ENCODE measurements at places on chromosomes 3 and 15.

GRCh38 chr15:62046078-62046743, 14.0 kb downstream of the VPS13C start:
- DNase-seq, result no peak

GRCh38 chr3:48402281-48402732, 27.6 kb downstream of the PLXNB1 start:
- no peak for DNase-seq

DNA sequence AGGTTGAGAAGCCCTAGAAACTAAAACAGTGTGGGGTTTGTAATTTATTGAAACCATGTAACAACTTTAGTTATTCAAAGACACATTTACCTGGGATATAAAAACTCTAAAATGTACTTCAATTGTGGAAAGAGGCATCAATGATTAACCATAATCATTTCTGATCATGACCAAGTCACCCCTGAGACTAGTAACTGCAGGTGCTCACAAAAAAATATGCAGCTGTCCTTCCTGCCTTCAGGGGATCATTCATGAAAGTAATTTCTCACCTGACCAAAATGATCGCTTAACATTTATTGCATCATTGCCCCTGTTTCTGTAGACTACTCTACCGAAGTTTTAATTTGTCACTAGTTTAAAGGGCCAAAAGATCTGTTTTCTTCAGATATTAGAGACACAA, 9.0 kb downstream of the ACP3 start:
- no peak for DNase-seq

GRCh38 chr15:35182841-35183479, 97.9 kb upstream of the NANOGP8 start:
- no peak for DNase-seq

DNA sequence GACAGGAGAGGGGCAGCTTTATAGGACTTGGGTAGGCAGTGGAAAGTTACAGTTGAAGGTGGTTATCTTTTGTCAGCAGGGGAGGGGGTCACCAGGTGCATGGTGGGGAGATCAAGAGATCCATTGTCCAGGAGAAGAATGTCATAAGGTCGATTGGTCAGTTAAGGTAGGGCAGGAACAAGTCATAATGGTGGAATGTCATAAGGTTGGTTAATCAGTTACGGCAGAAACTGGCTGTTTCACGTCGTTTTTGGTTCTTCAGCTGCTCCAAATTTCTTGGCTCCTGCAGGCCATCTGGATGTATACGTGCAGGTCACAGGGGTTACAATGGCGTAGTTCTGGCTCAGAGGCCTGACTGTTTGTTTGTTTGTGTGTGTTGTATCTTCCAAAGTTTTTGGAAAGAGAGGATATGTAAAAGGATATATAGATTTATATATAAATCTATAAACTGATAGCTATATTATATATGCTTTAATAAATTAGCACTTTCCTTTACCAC, 565.1 kb downstream of the ZNF385D start:
- DNase-seq, result no peak

- DNase-seq, result no peak
These were observed 10.5 kb downstream of the PTX3 start for GRCh38 chr3:157447026-157447694.

DNA sequence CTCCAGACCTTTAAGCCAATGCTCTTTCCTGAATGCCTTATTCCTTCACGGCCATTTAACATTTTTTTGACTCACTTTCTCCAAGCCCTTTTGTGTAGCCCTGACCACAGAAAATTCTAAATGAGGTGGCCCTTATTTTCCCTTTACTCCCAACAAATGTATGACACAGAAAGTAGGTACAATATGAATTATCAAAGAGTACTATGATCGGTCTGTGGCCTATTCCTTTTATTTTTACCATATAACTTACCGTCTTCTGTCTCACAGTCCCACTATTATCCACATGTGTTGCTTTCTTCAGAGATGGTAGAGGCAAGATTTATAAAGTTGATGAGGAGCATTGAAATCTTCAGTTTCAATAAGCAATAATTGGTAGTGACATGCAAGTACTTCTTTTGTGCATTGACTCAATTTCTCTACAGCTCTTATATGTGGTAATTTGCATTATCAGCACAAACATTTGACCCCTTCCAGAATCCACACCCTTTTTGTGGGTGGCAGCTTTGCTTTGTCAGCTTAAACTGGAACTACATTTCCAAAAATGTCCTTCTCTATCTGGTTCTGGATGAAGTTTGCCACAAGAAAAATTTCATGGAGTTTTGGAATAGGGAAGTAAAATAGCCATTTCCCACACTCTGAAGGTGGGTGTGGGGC, 143.8 kb upstream of the GADL1 start:
- no peak for DNase-seq

DNA sequence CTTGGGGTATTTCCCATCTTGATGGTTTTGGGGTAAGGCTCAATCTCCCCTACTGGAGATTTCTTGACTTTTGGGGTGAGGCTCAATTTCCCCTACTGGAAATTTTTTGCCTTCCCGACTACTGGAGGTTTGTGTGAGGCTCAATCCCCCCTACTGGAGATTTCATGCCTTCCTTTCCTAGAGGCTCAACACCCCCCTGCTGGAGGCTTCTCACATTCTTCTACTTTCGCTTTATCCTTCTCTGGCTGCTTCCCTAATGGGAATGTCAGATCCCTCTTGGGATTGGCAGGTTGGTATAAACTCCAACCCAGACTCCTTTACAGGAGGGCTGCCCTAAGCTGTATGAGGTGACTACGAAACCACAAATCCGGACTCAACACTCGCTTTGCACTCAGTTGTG, 49.2 kb downstream of the KATNBL1 start:
- no peak for DNase-seq

DNA sequence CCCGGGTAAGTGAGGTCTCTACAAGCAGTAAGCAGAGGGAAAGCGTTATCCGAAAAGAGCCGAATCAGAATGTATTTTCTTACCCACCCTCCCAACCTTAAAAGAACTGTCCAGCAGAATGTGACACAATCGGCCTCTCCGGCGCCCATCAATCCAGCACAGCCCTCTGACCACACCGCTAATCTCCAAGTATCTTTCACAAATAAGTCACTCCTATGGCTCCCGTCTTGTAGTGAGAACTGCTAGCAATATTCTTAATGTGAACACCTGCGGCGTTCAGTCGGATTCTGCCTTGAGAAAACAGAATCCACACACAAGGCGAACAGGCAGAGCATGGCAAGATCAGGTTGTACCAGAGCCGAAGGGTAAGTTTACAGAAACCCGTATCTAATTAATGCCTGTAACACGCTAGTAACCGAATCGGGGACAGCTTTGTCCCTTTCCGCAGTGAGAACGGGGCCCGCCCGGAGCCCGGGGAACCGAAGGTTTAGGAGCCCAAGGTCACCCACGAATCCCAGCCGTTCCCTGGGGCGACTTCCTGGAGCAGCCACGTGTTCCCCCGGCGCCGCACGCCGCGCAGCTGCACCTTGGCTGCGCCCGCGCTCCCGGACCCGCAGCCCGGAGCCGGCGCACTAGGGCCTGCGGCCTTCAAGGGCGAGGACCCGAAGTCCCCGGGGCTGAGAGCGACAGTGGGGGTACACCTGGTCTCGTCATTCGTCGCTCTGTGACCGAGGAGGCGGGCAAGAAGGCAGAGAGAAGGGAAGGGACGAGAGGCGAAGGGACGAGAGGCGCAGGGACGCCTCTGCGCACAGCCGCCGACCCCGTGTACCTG, 672 bp downstream of the TFRC start:
- peak; percentile 12 for DNase-seq

GRCh38 chr3:72487946-72488737, 360.1 kb downstream of the SHQ1 start:
- no peak for DNase-seq

DNA sequence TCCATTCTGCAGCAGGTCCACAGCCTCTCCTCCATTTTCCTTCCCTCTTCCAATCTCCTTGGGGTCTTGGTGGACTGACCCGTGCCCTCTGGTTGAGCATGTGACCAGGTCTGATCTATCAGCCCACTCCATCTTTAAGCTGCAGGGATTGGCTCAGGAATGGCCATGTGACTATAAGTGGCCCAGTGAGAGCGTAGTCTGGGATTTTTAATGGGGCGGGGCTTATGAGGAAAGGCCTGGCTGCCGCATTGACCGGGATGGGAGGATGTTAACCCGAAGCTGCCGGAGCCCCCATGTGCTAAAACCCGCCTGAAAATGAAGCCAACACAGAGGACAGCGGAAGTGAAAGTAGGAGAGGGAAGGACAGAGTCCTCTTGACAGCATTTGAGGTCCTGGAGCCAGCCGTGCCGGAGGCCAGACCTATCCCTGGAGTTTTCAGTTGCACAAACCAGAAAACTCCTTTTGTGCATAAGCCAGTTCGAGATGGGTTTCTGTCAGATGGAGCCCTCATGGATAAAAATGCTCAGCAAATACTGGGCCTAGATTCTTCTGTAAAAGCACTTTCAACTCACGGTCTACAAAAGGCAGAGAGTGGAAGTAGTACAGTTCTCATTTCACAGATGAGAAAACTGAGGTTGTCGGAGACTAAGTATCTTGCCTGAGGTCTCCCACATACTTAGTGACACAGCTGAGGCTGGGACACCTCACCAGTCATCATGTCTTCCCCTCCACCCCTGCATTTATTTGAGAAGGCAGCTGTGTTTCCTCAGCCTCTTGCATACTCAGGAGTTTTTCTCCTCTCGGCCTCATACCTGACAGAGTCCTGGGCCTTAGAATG, 61.9 kb downstream of the ATP2B2 start:
- DNase-seq, result no peak

DNA sequence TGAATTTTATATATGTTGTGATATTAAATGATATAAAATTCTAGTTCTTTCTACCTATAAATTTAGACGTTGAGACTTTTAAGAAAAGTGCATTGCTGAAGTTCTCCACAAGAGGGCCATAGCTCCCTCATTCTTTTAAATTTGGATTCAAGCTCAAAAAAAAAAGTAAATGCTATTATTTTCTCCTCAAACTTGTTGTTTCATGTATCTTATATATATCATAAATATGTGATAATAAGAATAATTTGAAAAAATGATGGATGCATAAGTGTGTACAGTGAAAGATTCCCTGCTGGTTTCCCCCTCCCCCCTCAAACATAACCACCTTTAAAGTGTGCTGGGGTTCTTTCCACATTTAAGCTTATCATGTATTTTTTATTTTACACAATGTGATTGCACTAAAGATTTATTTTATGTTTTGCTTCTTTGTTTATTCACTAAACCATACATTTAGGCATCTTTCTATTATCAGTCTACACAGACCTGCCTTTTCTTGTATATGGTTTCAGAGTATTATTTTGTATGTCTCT, 769.4 kb upstream of the GOLIM4 start:
- no peak for DNase-seq

- DNase-seq, result no peak
These were observed 636.4 kb upstream of the DPPA4 start for GRCh38 chr3:109973733-109974132.

- DNase-seq, result no peak
These were observed 179.7 kb upstream of the NDN start for GRCh38 chr15:23866832-23867231.

DNA sequence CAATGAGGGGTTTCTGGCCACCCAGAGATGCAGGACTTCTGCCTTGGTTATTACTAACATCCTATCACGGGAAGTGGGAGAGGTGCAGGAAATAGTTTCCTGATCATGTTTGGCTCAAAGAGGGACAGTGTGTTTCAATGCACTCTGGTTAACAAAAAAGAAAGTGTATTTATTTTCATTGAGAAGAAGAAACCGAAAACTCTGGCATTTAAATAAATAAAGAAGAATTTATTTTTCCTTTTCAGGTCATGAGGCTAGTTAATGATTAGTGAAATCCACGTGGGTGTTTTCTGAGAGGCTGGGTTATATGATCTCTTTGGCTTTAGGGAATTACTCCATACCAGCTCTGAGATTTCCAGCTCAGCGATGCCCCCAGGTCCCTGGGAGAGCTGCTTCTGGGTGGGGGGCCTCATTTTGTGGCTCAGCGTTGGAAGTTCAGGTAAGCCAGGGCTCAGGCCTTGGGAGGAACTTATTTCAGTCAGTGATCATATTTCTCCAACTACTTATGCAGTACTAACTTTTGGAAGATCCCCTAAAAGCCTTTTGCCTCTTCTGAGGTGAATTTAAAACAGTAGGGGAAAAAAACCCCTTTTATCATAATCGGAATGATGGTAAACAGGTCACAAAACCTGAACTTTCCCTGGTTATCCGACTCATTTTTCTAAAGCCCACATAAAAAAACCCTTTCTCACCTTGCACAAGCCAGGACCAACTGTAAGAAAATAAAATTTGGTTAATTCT, at the start of gene PLA1A:
Gene PLA1A, plus strand, starts transcription at position 338 of the 741 bp plus-strand sequence. Its CDS starts 29 bp downstream, at position 367.
- peak; percentile 20 for DNase-seq

DNA sequence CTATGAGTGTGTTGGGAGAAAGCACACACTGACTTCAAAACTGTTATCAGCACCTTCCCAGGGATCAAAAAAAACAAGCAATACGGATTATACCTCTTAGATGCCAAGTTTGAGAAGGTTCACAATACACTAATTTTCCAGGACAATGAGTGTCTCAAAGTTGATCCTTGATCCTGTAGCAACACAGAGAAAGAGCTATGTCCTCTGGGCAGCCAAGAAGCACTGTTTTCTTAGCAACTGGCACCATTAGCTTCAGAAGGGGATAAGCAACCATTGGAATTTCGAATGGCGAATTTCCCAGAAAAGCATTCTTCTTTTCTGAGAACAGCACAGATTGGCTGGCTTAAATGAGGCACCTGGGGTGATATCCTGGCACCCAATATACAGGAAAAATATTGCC, 270.3 kb upstream of the RORA start:
- DNase-seq, result no peak

DNA sequence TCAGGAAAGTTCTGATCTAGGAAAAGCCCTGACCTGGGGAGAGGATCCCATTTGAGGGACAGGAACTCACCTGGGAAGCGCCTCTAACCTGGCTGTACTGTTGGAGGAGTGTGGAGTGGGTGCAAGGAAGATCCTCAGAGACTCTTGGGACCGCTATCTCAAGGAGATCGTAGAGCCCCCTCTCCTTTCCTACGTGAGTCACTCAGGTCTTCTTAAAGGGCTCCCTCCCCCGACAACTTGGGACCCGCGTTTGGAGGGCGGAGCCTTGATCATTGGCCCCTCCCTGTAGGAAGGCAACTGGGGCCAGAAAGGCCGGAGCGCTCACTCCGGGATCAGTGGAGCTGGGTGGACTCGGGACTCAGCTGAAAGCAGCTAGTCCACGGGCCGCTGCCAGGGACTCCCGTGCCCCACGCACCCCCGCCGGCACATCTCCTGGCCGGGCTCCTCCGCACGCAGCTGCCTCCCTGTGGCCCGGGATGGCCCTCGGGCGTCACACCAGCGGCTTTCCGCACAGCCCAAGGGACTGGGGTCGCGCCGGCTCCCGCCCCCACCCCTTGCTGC, 520 bp downstream of the SLC26A6 start:
- DNase-seq, result no peak

- no peak for DNase-seq
These were observed 25.6 kb upstream of the CFAP161 start for GRCh38 chr15:81108427-81108826.

- no peak for DNase-seq
These were observed 62.5 kb downstream of the ALCAM start for GRCh38 chr3:105429034-105429762.

All from right renal pelvis (tissue), 4 donors.